Nephron progenitor cell (in vitro differentiated cells): ENCODE measurements at places on chromosomes 4 and X.
A peak's percentile ranks its signal among the peaks of the same experiment; 100 is the strongest.

DNA sequence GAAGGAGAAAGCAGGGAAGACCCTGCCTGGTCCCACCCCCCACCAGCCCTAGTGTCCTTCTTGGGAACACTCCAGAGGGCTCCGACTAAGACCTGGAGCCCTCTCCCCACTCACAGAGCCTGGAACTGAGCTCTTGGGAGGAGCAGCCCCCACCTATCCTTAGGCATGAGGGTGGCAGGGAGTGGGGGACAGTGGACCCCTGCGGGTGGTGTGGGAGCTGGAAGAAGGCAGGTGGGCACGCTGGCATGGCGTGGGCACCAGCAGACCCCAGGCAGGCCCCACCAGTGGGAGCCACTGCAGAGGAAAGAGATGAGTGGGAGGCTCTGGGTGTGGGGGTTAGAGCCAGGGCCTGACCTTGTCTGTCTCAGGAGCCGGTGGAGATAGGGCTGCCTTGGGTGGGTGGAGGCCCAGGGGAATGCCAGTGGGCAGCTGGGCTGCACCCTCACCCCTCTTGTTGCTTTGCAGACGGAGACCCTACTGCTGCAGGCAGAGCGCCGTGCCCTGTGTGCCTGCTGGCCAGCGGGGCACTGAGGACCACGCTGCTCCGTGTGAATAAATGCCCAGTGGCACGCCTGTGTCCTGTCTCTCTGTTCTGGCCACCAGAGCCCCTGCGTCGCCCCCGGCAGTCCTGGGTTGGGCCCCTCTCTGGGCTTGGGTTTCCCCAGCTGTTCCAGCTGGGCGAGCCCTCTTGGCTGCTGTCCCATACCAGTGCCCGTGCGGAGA is 15.6 kb upstream of the NAT8L start:
- no peak for DNase-seq

DNA sequence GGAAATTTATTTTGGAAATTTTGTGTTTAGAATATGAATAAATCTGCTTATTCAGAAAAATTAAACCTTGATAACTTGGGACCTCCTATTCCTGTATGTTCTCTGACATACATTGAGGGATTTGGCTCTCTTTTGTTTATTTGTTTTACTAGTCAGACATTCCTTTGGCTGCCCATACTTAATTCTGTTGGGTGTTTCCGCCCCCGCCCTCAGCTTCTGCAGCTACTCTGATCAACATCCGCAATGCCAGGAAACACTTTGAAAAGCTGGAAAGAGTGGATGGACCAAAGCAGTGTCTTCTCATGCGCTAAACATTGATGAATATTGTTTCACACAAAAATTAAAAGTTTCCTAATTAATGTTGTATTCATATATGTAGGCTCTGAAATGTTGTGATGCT is 40.5 kb downstream of the RRAGB start:
- no peak for DNase-seq

GRCh38 chr4:145130788-145131399 is 32.8 kb downstream of the ABCE1 start:
- DNase-seq: no peak

GRCh38 chr4:110597582-110597981 is 25.3 kb downstream of the PITX2 start:
- no peak for DNase-seq

DNA sequence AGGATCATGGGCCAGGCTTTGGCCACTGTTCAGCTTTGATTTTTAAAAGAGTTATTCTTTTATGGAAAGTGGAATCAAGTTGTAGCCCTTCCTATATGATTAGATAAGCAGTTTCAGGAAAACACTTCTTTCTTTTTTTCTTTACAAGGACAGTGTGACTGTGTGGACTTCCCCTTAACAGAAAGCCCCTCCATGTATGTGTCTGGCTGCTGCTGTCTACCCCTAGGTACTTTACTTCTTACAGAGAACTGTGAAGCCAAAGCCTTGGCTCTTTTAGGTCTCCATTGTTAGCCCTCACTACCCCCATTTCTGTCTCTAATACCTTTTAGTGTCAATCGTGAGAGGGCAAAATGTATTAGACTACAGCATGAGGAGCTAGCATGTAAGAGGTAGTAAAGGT is 19.1 kb downstream of the VSIG1 start:
- DNase-seq: no peak

DNA sequence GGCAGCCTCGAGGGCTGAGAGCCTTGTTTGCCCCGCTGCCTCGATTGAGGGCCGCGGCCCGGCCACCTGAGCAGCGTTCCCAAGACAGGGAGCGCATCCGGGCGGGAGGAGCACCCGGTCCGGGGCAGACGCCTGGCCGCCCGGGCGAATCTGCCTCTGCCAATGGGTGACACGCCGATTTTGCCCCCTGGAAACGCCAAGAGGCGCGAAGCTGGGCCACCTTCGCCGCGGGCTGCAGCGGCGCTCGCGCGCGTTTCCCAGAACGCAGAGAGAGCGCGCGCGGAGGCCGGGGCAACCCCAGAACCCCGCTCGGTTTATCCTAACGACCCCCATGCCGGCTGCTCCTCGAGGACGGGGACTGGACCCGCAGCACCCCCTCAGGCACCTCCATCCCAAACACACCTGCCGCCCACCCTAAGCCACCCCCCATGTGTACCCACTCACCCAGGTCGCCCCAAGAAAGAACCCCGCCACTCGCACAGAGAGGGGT is 575 bp downstream of the MAP7D2 start:
- DNase-seq: peak; percentile 27

- DNase-seq: no peak
Observed at GRCh38 chrX:76127341-76127740, 45.5 kb upstream of the PBDC1 start.

DNA sequence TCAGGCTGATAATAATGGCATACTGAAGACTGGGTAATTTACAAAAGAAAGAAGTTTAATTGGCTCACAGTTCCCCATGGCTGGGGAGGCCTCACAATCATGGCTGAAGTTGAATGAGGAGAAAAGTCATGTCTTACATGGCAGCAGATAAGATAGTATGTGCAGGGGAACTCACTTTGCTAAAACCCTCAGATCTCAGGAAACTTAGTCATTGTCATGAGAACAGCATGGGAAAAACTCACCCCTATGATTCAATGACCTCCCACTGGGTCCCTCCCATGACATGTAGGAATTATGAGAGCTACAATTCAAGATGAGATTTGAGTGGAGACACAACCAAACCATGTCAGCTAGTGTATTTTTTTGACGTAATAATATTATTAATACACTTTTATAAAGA is 149.8 kb upstream of the BOD1L1 start:
- DNase-seq: no peak

- DNase-seq: no peak
Observed at GRCh38 chr4:96063639-96064038, 223.7 kb downstream of the PDHA2 start.

DNA sequence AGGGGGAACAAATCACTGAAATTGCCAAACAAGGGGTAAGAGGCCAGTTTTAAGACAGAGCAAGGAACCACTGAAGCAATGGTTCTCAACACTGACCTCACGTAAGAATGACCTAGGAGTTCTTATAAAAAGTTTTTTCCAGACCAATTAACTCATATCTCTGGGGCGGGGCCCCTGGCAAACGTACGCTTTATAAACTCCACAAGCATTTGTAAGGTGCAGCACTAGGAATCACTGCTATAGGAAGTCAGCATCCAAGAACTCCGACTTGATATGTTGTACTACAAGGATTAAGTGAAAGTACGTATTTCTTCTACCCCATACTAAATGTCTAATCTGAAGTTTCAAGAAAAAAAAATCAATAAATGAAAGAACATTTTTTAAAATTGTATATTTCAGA is 269.9 kb downstream of the RCHY1 start:
- no peak for DNase-seq

- no peak for DNase-seq
Observed at GRCh38 chr4:185587030-185587426, 51.7 kb upstream of the PDLIM3 start.

DNA sequence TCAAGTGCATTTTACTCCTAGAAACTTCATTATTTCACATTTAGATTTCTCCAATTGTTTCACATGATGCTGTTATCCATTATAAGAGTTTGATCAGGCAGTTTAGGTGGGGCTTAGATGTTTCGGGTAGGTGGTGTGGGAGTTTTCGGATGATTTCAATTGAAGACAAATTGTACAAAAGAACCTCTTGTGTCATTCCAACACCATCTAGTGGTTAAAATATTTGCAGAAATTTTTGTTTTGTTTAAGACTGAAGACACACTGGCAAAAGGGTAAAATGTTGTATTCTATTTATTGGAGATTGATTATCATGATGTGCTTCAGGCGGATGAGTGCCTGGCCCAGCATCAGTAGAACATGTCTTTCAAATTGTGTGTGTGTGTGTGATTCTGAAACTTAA is 212.7 kb downstream of the SH3BGRL start:
- DNase-seq: no peak

- DNase-seq: no peak
Observed at GRCh38 chrX:41022566-41022965, 62.7 kb upstream of the USP9X start.

- peak; percentile 4 for DNase-seq
Observed at GRCh38 chr4:74109116-74109869, 10.3 kb upstream of the CXCL2 start.
